H9 (cell line): ENCODE measurements at places on chromosomes 12 and 14. TPM values are rescaled to one million over a fixed set of nuclear protein-coding genes. Genes with fewer than 3 reads are reported as not detected.

Gene PPFIBP1
- 28.7 and 29.2 TPM in 2 replicates for total RNA-seq

DNA sequence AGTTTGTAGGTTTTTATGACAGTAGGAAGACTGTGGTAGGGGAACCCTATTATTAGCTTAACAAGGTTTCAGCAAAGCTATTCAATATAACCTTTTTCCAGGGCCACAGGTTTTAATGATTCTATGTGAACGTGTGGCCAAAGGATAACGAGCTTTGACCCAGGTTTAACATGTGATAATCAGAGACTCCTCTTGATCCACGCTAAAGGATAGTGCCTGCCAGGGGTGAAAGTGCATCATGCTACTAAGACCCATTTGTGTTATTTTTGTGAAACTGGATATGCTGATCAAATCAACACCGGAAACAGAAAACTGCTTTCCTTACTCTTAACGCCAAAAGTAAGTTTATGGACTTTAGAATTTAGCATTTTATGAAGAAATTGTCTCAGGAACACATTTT is 909 bp upstream of the TAOK3 start:
- H3K27me3 ChIP-seq = no peaks in the 10 kb centered on the region
- no peaks in the 10 kb centered on the region for H3K36me3 ChIP-seq
- DNase-seq = no peak
- peaks cover 3% of the 10 kb centered on the region; the same call in 1 of the 2 replicates for H3K4me1 ChIP-seq
- peak overlapping the region; percentile 97 for H3K4me3 ChIP-seq

Gene PAPLN
- total RNA-seq = 6.9 and 8.5 TPM in 2 replicates

DNA sequence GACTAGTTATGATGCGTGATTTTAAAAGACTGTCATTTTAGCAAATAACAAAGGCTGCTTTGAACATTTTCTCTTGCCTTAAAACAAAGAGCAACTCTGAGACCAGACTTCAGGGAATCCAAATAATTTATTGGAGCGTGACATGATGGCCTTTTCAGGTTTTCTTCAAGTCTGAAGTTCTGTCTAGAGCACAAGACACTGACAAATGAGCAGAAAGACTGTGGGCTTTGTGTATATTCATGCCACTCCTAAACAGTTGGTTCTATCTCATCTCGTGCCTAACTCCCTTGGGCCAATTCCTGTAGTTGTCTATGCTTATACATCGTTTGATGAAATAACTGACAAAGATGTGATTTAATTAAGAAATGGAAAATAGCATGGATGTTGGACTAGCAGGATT is 47.5 kb downstream of the IFT81 start:
- peaks cover 13% of the 10 kb centered on the region for H3K36me3 ChIP-seq
- DNase-seq = no peak
- H3K4me1 ChIP-seq = no peaks in the 10 kb centered on the region
- H3K27ac ChIP-seq = no peak overlapping the region
- no peak overlapping the region for H3K4me3 ChIP-seq

Gene SETD3
- total RNA-seq = 53.7 and 56.7 TPM in 2 replicates

GRCh38 chr12:65715961-65716360 is 108.3 kb upstream of the HMGA2 start:
- no peak overlapping the region for H3K4me3 ChIP-seq
- no peak for DNase-seq
- no peaks in the 10 kb centered on the region for H3K36me3 ChIP-seq
- no peak overlapping the region for H3K27ac ChIP-seq
